Activated CD4-positive, alpha-beta memory T cell treated with anti-CD3 and anti-CD28 coated beads, Interleukin-2, amount 10 ng/mL, durations not matched to agents 7 days and 5 days (primary cell): ENCODE measurements at places on chromosomes 3 and 15. TPM values are rescaled to one million over a fixed set of nuclear protein-coding genes. Genes with fewer than 3 reads are reported as not detected.

The RASGRF1 gene
- not detected for total RNA-seq

The LACTB gene
- total RNA-seq: 14.0 TPM

The PTX3 gene
- not detected for total RNA-seq

The TERC gene
- total RNA-seq: 1.9 TPM

The C15orf39 gene
- 65.0 TPM for total RNA-seq

The FEZF2 gene
- not detected for total RNA-seq

The PLOD2 gene
- 0.53 TPM for total RNA-seq

The CFAP91 gene
- not detected for total RNA-seq

The ITPKA gene
- 0.48 TPM for total RNA-seq

The GRK7 gene
- total RNA-seq: not detected

The BCL2A1 gene
- 14.1 TPM for total RNA-seq

The FGD5 gene
- not detected for total RNA-seq

The CAMK2N2 gene
- 0.23 TPM for total RNA-seq

The OSTN gene
- not detected for total RNA-seq

The PP2D1 gene
- total RNA-seq: not detected

The PTPN23 gene
- 28.7 TPM for total RNA-seq

The SLC22A13 gene
- total RNA-seq: 0.25 TPM
